T-helper 22 cell (primary cell): ENCODE measurements at places on chromosomes 16 and 17.

DNA sequence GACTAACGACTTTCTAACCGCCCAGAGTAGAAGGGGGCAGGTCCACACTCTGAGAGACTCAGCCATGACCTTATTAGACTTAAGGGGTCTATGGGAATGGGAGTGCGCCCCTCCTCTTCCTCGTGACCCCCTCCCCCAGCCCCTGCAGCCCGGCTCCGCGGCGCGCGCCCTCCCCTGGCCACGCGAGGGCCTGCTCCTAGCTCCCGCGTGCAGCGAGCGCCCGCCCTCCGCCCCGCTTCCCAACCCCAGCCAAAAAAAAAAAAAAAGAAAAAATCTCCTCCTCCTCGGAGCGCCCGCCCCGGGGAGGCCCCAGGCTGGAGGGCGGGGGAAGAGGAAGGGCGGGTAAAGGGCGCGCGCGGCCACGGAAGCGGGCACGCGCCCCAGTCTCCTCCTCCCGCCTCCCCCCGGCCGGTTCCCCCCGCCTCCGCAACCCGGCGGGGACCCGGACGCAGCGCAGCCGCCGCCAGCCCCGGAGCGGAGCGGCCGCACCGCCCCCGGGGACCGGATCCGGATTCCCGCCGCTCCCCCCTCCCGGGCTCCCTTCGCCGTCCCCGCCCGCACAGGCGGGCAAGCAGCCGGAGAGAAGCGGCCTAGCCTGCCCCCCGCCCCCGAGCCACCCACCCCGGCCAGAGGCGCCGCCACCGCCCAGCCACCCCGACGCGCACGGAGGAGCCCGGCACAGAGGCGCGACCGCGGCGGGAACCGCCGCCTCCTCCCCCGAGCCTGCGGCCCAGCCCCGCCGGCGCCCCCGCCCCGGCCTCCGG is 949 bp downstream of the UBTF start:
- peak; percentile 80 for DNase-seq

GRCh38 chr16:29316761-29317183 is 89.7 kb downstream of the NPIPB11 start:
- no peak for DNase-seq

GRCh38 chr17:19359856-19360255 is 2.7 kb downstream of the B9D1 start:
- no peak for DNase-seq

DNA sequence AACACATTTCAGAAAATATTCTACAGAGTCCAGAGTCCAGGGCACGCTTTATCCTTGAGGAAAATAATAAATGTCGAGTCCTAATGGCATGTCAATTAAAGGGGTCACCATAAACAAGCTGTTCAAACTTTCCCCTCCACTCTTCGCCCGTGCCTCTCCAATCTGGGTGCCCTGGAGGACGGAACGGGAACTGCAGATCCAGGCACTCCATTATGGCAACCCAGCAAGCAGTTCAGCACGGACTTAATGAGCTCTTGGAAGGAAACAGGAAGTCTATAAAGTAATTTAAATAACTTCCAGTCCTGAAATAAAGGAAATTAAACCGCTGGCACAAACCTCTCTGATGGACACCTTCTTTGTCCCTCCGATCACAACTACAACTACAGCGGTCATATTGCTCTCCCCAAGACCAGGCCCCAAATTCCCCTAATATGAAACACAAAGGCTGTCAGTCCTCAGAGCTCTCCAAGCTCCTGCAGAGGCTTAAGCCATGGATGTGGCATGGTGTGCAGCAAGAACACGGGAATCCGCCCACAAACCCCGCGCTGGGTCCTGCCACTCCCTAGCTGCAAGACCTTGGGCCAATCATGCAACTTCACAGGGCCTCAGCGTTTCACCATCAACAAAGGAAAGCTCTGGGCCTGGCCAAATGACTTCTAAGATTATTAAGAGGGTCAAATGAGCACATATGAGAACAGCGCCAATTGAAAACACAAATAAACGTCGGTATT is 52.6 kb downstream of the ZFHX3 start:
- no peak for DNase-seq

DNA sequence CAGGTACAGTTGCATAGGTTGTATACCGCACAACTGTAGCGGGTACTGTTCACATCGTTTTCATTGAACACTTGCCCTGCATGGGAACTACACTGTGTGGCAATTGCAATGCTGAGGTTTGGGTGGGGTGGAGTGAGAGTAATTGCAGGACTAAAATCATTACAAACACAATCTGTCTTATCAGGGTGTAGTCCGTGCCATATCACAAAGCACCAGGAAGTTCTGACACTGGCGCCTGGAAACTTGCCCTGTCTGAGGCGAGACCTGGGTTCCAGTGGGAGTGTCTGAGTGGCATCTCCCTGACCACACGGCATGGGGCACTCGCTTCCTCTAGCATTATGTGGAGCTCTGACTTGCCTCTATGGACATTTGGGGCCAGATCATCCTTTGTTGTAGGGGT is 153.4 kb downstream of the RGS9 start:
- DNase-seq = no peak

- DNase-seq = no peak
These were observed 48.8 kb downstream of the PIMREG start for GRCh38 chr17:6492892-6493674.

DNA sequence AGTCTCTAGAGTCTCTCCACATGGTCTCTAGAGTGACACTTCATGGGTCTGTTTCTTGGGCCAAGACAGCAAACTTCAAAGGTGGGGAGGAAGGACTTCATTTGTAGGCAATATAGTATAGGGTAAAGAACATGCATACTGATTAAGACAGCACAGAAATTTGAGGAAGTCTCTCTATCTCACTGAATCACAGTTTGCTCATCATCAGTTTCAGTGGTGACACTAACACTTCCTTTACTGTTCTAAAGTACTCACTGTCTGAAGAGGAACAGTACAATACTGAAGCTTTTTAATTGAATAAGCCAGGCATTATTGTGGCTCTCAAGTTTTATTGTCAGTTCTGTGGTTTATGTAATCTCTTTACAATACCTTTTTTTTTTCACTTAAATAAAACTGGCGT is 656.4 kb upstream of the CDH8 start:
- DNase-seq = no peak

- no peak for DNase-seq
These were observed 117.7 kb downstream of the HS3ST3A1 start for GRCh38 chr17:13484020-13484419.

DNA sequence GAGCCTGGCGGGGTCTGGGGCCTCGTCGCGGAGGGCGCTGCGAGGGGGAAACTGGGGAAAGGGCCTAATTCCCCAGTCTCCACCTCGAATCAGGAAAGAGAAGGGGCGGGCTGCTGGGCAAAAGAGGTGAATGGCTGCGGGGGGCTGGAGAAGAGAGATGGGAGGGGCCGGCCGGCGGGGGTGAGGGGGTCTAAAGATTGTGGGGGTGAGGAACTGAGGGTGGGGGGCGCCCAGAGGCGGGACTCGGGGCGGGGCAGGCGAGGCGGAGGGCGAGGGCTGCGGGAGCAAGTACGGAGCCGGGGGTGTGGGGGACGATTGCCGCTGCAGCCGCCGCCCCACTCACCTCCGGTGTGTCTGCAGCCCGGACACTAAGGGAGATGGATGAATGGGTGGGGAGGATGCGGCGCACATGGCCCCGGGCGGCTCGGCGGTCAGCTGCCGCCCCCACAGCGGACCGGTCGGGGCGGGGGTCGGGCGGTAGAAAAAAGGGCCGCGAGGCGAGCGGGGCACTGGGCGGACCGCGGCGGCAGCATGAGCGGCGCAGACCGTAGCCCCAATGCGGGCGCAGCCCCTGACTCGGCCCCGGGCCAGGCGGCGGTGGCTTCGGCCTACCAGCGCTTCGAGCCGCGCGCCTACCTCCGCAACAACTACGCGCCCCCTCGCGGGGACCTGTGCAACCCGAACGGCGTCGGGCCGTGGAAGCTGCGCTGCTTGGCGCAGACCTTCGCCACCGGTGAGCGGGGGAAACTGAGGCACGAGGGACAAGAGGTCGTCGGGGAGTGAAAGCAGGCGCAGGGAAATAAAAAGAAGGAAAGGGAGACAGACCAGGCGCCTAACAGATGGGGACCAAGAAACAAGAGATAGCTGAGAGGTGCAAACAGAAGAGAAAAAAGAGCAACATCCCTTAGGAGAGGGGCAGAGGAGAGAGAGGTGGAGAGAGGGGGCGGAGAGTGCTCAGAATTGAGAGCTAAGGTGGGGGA is at the start of gene PNMT:
Gene PNMT, plus strand, starts transcription at position 509 of the 980 bp plus-strand sequence. Its CDS starts 23 bp downstream, at position 532.
- no peak for DNase-seq

DNA sequence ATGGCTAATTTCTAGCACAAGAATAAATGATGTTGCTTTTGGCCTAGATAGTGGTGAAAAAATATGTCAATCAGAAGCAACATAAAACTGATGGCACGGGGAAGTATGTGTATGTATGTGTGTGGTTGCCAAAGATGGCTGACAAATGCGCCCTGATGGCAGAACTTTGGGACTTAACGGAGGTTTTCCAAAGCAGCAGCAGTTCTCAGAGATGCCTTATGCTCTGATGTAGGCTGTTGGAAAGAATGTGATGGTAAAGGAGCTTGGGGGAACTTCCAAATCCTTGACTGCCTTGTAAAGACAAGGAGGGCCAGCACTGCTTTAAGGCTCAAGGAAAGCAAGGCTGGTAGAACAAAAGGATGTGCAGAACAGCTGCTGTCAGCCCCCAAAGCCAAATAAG is 16.0 kb downstream of the KCTD19 start:
- no peak for DNase-seq

GRCh38 chr16:74466872-74467271 is 45.6 kb upstream of the CLEC18B start:
- DNase-seq = no peak

DNA sequence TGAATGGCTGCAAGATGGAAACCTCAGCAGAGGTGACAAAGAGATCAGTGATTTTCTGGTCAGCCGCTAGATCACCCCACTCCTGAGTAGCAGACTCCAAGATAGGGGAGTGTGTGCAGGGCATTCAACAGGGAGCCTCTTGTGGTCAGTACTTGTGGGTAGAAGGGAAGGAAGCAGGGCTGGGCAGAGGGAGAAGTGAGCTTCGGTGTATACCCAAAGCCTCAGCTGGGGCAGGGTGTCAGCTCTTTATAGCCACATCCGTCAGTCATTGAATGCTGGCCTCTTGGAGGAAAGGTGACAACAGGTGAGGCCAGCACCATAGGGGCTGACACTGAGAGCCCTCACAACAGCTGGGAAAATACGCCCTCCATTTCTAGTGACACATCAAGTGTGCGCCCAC is 2.2 kb upstream of the SLC12A3 start:
- no peak for DNase-seq

- DNase-seq = no peak
These were observed 22.7 kb downstream of the BCO1 start for GRCh38 chr16:81261049-81261648.

DNA sequence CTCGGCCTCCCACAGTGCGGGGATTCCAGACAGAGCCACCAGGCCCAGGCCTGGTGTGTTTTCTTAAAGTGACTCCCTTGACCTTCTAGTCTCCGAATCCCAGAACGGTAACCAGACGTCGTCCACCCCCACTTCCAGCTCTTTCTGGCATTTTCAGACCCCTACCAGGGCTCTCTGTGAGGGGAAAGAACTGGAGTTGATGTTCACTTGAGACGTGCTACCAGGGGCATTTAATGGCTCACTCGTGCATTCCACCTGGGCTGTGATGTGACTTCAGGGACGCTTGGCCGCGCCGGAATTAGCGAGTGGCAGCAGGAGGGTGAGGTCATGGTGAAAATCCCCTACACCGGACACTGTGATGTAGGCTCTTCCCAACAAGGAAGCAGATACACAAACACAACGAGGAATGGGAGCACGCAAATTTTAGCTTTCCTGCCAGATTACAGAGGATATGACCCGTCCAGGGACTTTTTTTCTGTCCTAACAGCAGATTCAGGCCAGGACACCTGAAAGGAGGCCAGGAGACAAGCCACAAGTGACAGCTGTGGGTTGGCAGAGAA is 1.1 kb upstream of the GNA13 start:
- no peak for DNase-seq

DNA sequence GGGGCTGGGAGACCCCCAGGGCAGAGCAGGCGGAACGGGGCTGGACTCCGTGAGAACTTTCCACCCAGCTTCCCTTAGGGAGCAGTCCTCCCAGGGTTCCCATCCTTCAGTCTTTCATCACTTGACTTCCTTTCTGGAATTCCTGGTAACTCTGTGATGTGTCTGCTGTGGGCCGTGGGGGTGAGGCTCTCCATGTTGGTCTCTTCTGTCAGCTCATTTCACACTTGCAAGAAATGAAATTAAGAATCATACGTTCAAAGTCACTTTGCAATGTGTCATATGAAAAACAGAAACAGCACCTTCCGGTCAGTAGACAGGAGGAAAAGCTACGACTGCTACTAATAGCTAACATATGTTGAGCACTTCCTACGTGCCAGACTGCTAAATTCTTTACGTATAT is 5.4 kb upstream of the BBS2 start:
- DNase-seq = no peak

- DNase-seq = no peak
These were observed 71.9 kb upstream of the NOG start for GRCh38 chr17:56521414-56522141.

GRCh38 chr16:48173889-48174288 is 18.1 kb upstream of the ABCC12 start:
- DNase-seq = no peak

- peak; percentile 8 for DNase-seq
These were observed 21.8 kb downstream of the XYLT1 start for GRCh38 chr16:17448640-17449638.

- no peak for DNase-seq
These were observed 5.4 kb upstream of the FSCN2 start for GRCh38 chr17:81522491-81523401.

DNA sequence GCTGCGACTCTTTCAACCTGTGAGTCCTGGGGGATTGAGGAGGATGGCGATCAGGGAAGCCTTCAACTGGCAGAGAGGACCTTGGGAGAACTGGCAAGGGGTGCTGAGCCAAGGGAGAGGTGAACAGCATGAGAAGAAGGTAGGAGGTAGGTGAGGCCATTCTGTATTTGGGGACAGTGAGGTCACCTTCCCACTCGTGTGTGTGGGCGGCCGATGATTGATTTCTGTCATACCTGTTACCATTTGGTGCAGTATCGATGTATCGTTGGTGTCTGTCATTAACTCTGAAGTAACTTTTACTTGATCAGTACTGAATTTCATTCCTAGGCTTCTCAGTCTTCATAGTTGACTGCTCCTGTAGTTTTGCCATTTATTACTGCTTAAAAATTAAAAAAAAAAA is 3.8 kb downstream of the ARSG start:
- no peak for DNase-seq

- no peak for DNase-seq
These were observed 130.2 kb downstream of the ABCC6 start for GRCh38 chr16:16092925-16093627.

GRCh38 chr17:51947160-51947735 is 211.3 kb downstream of the CA10 start:
- DNase-seq = no peak

DNA sequence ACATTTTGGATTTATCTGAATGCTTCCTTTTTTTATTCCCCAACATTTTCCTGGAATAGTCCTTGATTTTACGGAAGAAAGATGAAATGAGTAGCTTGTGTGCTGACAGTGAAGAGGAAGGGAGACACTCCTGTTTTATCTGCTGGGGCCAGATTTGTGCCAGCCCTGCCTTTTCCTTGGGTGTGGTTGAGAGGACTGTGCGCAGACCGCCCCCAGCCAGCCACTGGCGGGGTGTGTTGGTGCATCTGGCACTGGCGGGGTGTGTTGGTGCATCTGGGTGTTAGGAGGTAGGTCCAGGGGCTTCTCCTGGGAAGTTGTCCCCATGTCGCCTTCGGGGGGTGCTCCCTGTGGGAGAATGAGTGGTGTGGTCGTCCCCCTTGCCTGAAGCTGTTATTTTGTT is 39.5 kb downstream of the RAP1GAP2 start:
- DNase-seq = no peak

- DNase-seq = no peak
These were observed 35.4 kb upstream of the ENPP7 start for GRCh38 chr17:79695293-79695790.
